WTC11 (cell line): ENCODE measurements at places on chromosomes 2 and 18.
A peak's percentile ranks its signal among the peaks of the same experiment; 100 is the strongest.

GRCh38 chr2:234672498-234673150 lies 175.7 kb upstream of the ARL4C start:
- DNase-seq, result no peak

GRCh38 chr2:239927424-239927981 lies 97.6 kb downstream of the NDUFA10 start:
- no peak for DNase-seq

DNA sequence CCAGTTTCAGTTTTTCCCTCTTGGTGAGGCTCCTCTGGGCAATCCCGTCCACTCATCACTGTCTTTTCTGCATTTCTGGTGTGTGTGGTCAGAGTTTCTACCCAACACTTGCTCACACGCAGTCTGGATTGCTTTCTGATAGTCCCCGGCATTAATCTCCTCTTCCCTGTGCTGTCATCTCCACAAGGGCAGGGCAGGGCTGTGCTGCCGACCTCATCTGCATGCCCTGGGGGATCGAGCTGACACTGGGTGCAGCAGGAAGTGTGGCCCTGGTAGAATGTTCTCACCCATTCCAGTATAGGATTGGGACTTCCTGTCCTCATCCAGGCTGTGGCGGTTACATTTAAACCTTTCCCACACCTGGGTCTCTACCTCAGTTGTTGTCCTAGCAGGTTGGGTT lies 80.0 kb upstream of the FAM136A start:
- no peak for DNase-seq

GRCh38 chr2:1915196-1915595 lies 170.9 kb upstream of the PXDN start:
- DNase-seq, result no peak

DNA sequence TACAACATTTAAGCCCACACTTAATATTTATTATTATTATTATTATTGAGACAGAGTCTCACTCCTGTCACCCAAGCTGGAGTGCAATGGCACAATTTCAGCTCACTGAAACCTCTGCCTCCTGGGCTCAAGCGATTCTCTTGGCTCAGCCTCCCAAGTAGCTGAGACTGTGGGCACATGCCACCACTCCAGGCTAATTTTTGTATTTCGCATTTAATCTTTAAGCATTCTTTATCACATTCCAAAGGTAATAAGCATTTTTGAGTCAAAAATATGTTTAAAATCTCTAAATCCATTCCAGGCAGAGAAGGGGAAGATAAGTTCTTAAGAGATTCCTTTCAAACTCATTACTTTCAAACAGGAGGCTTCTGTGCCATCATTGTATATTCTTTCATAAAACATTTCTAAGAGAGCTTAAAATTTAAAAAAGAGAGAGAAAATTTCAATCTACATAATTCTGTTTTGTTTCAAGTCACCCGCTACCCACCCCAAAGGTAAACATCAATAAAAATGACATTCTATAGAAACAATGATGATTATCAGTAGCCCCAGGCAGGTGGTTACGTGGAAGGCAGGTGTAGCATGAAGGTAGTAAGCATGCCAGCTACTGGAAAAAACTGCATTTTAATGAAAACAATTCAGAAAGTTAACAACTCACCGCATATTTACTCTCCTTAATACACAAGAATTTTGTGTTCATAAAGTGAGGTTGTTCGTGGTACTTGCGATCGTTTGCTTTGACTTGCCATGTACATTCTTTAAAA lies 84.4 kb upstream of the NARS1 start:
- no peak for DNase-seq

- no peak for DNase-seq
Observed at GRCh38 chr2:64459575-64459974, 5.6 kb downstream of the LGALSL start.

DNA sequence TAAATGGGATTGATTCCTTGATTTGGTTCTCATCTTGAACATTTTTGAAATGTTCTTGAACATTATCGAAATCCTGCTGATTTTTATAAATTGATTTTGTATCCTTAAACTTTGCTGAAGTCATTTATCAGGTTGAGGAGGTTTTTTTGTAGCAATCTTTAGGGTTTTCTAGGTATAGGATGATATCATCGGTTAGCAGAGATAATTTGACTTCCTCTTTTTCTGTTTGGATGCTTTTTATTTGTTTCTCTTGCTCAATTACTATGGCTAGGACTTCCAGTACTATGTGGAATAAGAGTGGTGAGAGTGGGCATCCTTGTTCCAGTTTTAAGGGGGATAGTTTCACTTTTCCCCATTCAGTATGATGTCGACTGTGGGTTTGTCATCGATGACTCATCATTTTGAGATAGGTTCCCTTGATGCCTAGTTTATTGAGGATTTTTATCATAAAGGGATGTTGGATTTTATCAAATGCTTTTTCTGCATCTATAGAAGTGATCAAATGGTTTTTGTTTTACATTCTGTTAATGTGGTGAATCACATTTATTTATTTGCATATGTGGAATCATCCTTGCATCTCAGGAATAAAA lies 201.5 kb upstream of the ZSWIM2 start:
- no peak for DNase-seq

DNA sequence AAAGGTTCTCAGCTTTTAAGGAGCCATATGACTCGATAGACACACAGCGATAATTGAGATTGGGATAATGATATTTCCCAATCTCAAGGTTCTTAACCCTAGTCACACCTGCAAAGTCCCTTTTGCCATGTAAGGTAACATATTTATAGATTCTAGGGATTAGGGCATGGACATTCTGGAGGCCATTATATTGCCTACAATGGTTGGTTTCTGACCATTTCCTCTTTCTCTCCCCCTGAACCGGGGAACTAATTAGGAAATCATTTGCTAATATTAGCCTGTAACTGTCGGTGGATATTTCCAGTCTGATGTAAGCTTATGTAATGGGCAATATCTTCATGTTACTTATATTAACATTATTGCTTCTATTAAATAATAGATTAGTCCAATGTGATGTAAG lies 40.8 kb upstream of the ARHGAP15 start:
- DNase-seq, result no peak

DNA sequence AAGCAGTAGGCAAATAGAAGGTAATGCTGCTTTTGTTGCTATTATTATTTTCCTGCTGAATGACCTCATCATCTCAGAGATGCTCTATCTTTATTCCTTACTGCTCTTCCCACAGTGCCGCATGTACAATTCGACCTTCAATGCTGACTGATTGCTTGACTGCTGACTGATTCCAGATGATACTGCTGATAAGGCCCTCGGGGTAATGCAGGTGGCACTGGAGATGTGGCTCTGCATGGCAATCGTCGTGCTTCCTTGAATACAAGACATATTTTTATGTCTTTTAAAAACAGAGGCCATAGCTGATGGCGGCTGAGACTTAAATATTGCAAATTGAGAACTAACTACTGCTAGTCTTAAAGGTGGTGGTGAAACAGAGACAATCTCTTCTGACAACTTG lies 146.6 kb downstream of the LOXHD1 start:
- no peak for DNase-seq

DNA sequence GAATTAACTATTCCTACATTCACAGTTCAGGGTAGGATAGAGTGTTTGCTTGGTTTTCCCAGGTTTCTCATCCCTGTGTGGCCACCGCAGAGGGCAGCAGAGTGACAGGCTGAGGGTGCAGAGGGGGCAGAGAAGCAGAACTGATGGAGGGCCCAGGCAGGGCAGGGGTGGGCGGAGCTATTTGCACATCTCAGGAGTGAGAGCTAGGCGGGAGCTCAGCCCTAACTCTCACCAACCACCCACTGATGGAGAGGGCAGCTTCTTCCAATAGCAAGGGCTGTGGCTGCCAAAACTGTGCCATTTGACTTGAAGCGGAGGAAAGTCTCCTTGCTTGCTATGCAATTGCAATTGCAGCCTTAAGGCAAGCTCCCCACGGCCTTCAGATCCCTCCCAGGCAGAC lies 12.0 kb upstream of the DARS1 start:
- peak; percentile 82 for DNase-seq

- no peak for DNase-seq
Observed at GRCh38 chr2:55115761-55116597, 65.7 kb upstream of the RTN4 start.

GRCh38 chr2:123916051-123916450 lies 109.0 kb upstream of the CNTNAP5 start:
- no peak for DNase-seq

DNA sequence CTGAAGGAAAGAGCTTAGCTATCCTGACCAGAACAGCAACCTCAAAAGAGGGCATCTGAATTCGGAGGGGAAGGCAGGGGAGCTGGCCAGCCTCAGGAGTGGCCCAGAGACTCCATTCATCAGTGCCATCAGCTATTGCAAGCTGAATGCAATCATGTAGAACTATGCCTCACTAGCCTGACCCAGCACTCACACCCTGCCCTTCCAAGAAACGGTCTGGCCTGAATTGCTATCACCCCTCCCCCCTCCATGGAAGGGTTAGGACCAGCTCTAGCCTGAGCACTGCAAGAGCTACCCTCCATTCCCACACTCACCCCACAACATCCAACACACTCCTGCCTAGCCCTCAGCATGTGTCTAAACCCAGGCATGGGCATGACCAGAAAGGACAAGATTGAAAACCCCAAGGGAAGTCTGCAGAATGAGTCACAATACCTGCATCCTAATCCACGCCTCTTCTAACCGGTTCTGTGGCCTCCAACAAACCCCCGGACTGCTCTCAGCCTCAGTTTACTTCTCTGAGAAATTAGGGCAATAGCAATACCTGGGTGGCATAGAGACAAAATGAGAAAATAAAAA lies 120.3 kb downstream of the BCL11A start:
- no peak for DNase-seq
